ENCODE measurements at places on chromosomes 1 and 21.
A peak's percentile ranks its signal among the peaks of the same experiment; 100 is the strongest.

- no peak for DNase-seq
Measured at GRCh38 chr1:81225789-81226602, 574.7 kb upstream of the ADGRL2 start.

- no peak for DNase-seq
Measured at GRCh38 chr1:114341299-114341698, 169.7 kb downstream of the TRIM33 start.

DNA sequence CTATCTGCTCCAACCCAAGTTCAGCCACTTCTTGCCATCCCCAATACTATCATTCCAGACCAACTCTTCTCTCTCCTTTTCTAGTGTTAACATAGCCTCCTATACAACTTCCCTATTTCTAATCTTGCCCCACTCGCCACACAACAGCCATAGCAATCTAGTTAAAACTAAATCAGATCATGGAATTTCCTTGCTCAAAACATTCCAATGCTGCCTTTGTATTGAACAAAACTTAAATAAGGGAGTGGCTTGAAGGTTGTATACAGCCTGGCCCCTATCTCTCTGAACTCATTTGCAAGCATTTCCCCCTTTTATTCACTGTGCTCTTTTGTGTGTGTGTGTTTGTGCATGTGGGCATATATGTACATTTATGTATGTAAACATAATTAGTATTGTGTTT, 118.1 kb upstream of the SGIP1 start:
- DNase-seq: peak; percentile 60

- DNase-seq: no peak
Measured at GRCh38 chr1:167136191-167136614, 42.3 kb downstream of the STYXL2 start.

- DNase-seq: no peak
Measured at GRCh38 chr1:9311029-9311428, 18.3 kb downstream of the SPSB1 start.

- DNase-seq: no peak
Measured at GRCh38 chr1:183735069-183735860, 69.7 kb upstream of the RGL1 start.

All from SIG-M5 (cell line).